ENCODE measurements at places on chromosomes 7 and 10. TPM values are rescaled to one million over a fixed set of nuclear protein-coding genes. Genes with fewer than 3 reads are reported as not detected.

DNA sequence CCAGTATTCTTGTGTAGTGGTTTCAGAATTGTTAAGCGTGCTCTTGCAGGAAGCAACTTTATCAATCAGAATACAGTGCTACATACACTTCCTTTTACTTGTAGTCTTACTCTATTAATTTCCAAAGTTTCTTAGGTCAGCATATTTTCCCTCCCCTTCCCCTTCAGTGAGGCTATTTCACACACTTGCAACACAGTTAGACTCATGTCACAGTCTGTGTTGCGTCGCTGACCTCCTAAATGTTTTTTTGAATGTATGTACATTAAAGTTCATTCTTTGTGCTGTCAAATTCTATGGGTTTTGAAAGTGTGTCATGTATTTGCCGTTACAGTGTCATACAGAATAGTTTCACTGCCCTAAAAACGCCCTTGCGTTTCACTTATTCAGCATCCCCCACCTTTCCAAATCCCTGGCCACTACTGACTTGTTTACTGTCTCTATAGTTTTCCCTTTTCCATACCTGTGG, 5.4 kb upstream of the HKDC1 start:
- H3K4me3 ChIP-seq = no peak overlapping the region
- no peaks in the 10 kb centered on the region for H3K27me3 ChIP-seq
- DNase-seq = no peak
- no peaks in the 10 kb centered on the region for H3K36me3 ChIP-seq

- no peaks in the 10 kb centered on the region for H3K4me1 ChIP-seq
- H3K27ac ChIP-seq = no peak overlapping the region
- no peaks in the 10 kb centered on the region for H3K36me3 ChIP-seq
- H3K4me3 ChIP-seq = no peak overlapping the region
- peaks cover 65% of the 10 kb centered on the region for H3K27me3 ChIP-seq
- DNase-seq = no peak
Observed at GRCh38 chr7:1419310-1419634, 40.0 kb downstream of the MICALL2 start.

DNA sequence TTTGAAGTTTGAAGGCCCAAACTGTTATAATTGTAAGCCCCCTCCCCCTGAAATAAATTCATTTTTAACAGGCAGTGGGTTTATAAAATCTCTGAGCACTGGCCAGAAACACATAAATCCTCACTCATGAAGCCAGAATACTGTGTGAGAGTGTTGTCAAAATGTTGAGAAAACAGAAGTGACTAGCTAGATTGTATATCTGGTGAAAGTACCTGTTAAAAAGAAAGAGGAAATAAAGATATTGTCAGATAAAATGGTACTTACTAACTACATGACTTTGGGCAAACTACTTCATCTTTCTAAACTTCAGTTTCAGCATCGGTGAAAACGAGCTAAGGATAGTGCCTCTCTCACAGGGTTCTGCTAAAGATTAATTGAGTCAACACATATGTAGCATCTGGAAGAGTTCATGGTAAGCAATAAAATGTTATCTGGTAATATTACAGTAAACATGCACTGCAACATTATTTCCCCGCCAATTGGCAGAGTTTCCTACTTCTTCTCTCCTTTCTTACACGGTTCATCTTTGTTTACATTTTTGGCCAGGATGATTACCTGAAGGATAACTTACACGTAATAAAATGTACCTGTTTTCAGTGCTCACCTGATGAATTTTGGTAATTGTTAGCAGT, 202.5 kb upstream of the CHRM2 start:
- H3K4me1 ChIP-seq = no peaks in the 10 kb centered on the region
- H3K4me3 ChIP-seq = no peak overlapping the region
- no peak for DNase-seq

- H3K4me1 ChIP-seq = peaks cover 55% of the 10 kb centered on the region
- H3K27me3 ChIP-seq = peaks cover 29% of the 10 kb centered on the region
- H3K36me3 ChIP-seq = no peaks in the 10 kb centered on the region
- no peak for DNase-seq
- no peak overlapping the region for H3K4me3 ChIP-seq
Observed at GRCh38 chr7:157276731-157277562, 59.9 kb upstream of the DNAJB6 start.

GRCh38 chr7:89776980-89777379, 377.3 kb upstream of the STEAP1 start:
- H3K4me1 ChIP-seq = no peaks in the 10 kb centered on the region
- DNase-seq = no peak
- no peaks in the 10 kb centered on the region for H3K36me3 ChIP-seq
- H3K4me3 ChIP-seq = no peak overlapping the region
- no peaks in the 10 kb centered on the region for H3K27me3 ChIP-seq
- H3K27ac ChIP-seq = no peak overlapping the region

DNA sequence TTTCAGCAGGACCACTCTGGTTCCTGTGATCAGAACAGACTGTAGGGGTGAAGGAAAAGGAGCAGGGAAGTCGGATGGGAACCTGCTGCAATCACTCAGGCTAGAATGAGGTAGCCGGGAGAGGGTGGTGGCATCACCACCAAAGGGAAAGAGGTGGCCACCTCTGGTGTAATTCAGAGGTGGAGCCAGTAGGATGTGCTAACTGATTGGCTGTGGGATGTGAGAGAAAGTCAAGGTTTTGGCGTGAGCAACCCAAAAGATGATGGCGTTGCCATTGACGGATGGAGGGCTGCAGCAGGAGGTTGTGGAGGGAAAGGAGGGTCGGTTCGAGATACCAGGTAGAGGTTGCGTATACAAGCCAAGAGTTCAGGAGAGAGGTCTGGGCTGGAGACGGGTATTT, 7.4 kb upstream of the VSIR start:
- DNase-seq = no peak
- no peak overlapping the region for H3K4me3 ChIP-seq
- no peaks in the 10 kb centered on the region for H3K36me3 ChIP-seq
- H3K27ac ChIP-seq = no peak overlapping the region
- H3K27me3 ChIP-seq = no peaks in the 10 kb centered on the region

DNA sequence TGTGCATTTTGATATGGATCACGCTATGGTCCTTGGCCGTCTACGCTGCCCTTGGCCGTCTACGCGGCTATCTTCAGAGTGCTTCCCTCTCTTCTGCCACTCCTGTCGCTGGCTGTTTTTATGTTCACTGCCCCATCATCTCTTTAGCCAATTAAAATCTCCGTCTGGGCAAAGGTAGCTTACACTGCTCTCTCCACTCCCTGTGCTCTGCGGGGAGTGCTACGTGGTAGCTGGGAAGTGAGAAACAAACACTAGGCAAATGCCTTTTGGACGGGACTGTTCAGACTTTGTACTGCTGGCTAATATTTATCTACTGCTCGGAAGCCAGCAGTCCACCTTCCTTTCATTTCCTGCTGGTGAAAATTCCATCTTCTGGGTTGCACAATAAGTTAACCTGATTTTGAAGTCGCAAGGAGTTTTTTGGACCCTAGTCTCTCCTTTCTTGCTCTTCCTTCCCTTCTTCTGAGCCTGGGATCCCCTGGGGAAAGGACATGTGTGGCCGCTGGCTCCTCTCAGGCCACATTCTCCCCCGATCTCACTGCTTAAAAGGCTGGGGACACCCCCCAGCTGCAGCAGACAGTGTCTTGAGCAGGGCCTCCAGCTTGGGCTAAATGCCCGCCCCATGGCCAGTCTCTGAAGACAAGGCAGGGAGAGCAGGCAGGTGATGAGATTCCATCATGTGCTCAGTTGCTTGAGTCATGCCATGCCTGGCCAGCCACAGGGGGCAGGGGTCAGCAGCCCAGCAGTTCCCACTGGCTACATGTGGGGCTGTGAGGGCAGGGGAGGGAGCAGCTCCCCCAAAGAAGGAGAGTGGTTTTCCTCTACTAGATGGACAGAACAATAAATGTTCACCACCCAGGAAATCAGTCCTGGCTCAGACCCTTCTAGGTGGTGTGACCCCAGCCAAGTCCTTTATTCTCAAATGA, 25.5 kb upstream of the RBM33 start:
- H3K4me3 ChIP-seq = no peak overlapping the region
- DNase-seq = no peak
- H3K27ac ChIP-seq = peak overlapping the region; percentile 48
- no peaks in the 10 kb centered on the region for H3K4me1 ChIP-seq
- H3K36me3 ChIP-seq = no peaks in the 10 kb centered on the region

DNA sequence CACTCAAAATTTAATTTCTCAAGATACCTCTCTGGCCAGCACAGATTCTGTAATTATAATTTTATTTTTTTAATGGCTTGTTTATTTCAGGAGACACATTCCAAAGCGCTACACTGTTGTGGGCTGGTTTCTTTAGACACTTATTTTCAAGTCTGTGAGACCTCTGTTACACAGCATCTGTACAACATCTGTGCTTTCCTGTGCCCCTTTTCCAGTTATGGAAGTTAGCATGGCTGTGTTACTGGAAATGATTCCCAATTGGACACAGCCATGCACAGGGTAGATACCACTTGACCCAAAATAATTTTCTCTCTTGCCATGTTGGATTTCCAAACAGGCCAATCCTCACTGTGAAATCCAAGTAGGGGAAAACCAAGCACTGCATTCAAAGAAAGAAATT, 172.3 kb upstream of the ADCY1 start:
- H3K27me3 ChIP-seq = no peaks in the 10 kb centered on the region
- no peak overlapping the region for H3K4me3 ChIP-seq
- no peaks in the 10 kb centered on the region for H3K36me3 ChIP-seq
- DNase-seq = no peak
- H3K27ac ChIP-seq = no peak overlapping the region

- H3K27ac ChIP-seq = no peak overlapping the region
- DNase-seq = no peak
- no peak overlapping the region for H3K4me3 ChIP-seq
- H3K4me1 ChIP-seq = peaks cover 10% of the 10 kb centered on the region
Observed at GRCh38 chr7:44853391-44853790, 5.5 kb upstream of the H2AZ2 start.

DNA sequence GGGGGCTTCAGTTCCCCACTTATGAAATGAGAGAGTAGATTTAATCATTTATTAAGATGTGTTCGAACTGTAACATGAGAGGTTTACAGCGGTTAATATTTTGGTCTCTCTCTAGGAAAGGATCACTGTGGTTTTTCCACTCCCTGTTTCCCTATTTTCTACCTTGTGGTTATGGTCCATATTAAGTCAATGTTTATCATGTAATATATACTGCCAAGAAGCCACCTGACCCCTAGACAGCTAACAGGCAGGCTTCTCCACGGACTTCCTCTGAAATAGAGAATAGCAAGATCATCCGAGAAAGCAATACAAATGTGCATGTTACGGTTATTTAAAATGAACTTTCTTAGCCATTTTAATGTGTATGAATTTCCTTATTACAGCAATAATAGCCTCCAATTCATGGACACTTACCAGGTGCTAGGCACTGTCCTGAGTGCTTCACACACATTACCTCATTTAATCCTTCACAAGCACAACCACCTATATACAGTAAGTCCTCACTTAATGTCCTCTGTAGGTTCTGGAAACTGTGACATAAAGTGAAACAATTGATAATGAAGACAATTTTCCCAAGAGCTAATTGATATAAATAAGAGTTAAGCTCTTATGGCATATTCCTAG, 835 bp upstream of the COL28A1 start:
- H3K4me3 ChIP-seq = no peak overlapping the region
- H3K27me3 ChIP-seq = no peaks in the 10 kb centered on the region
- no peak overlapping the region for H3K27ac ChIP-seq

GRCh38 chr7:20539201-20539600, 76.3 kb upstream of the ABCB5 start:
- no peak overlapping the region for H3K4me3 ChIP-seq
- DNase-seq = no peak
- no peaks in the 10 kb centered on the region for H3K27me3 ChIP-seq
- no peaks in the 10 kb centered on the region for H3K36me3 ChIP-seq

DNA sequence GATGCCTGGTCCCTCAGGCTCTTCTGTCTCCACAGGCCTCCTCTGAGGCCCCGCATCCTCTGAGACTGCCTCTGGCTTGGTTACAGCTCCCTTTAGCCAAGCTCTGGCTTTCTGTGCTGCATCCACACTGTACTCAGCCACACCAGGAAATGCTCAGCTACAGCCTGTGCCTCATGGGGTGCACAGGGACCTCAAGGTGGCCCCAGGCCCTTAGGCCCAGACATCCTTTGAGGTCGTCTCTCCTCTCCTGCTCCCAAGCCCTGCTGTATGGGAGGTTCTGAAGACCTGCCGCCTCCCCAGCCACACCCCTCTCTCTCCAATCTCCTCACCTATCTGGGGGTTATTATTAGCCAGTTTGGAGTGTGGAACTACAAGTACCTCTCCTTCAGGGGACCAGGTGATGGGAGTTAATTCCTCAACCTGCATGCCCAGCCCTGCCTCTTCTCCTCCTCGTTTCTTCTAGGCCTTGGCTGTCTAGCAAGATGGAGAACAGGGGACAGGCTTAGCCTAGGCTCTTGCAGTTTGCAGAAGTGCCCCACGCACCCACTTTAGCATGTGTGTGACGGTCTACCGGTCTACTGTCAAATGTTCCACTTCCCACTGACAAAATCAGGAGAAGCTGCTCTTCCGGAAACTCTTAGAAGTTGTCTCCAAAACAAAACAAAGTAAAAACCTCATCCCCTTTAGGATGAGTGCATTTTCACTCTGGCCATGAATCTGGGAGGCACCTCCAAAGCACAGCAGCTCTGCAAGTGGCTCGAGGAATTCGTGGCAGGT, 64.0 kb upstream of the WAC start:
- H3K27me3 ChIP-seq = no peaks in the 10 kb centered on the region
- H3K27ac ChIP-seq = no peak overlapping the region
- no peak overlapping the region for H3K4me3 ChIP-seq
- H3K36me3 ChIP-seq = no peaks in the 10 kb centered on the region
- no peaks in the 10 kb centered on the region for H3K4me1 ChIP-seq

DNA sequence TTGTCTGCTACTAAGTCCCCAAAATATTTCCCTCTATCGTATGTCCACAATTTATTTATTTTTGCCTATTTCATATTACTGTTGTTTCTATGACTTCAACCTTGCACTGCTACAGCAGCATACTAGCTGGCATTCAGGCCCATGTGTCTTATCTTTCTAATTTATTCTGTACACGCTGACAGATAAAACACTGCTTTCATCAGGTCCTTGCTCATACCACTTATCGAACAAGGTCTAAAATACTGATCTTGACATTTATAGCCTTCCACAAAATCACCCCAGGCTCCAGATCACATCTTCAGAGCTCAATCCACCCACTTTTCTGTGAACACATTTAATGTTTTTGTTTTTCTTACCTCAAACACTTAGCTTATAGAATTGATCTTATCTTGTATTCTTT, 374.6 kb downstream of the THSD7A start:
- no peak overlapping the region for H3K4me3 ChIP-seq
- no peaks in the 10 kb centered on the region for H3K27me3 ChIP-seq
- DNase-seq = no peak
- H3K27ac ChIP-seq = no peak overlapping the region
- H3K4me1 ChIP-seq = peaks cover 8% of the 10 kb centered on the region

DNA sequence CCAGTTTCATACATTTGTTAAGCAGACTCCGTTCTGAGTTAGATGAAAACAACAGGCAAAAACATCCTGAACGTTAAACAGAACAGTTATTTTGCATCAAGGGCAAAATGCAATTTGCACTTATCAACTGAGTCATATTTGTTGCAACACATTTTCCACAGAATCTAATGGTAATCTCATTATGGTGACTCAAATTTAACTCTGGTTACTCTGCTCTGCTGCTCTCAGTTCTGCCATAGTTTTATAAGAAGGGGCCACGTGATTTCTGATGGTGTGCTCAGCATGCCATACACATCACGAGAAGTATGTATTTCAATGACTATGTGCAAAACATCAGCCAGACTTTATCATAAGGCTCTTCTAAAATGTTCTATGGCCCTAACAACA, 148.8 kb downstream of the CHCHD3 start:
- H3K27ac ChIP-seq = no peak overlapping the region
- no peak for DNase-seq
- H3K36me3 ChIP-seq = no peaks in the 10 kb centered on the region
- no peak overlapping the region for H3K4me3 ChIP-seq
- H3K27me3 ChIP-seq = no peaks in the 10 kb centered on the region
- no peaks in the 10 kb centered on the region for H3K4me1 ChIP-seq

The RBP3 gene
- not detected for total RNA-seq

The LIPN gene
- total RNA-seq = 1.2 TPM

Data from left lung (tissue), 14 donors.